ENCODE measurements at places on chromosomes 1 and 21.
A peak's percentile ranks its signal among the peaks of the same experiment; 100 is the strongest.

- DNase-seq: no peak
These were observed 17.0 kb downstream of the KDM5B start for GRCh38 chr1:202791077-202791747.

DNA sequence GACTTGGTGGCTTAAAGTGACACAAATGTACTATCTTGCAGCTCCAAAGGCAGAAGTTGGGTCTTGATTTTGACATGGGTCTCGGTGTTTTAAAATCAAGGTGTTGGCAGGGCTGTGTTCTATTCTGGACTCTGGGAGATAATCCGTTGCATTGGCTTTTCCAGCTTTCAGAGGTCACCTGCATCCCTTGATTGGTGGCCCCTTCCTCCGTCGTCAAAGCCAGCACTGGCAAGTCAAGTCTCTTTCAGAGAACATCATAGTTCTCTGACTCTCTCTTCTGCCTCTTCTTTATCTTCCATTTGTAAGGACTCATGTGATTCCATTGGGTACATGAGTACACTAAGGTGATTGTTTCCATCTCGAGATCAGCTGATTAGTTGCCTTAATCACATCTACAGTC lies 172.1 kb downstream of the CAMTA1 start:
- no peak for DNase-seq

- no peak for DNase-seq
These were observed 696 bp downstream of the GUK1 start for GRCh38 chr1:228140724-228141225.

DNA sequence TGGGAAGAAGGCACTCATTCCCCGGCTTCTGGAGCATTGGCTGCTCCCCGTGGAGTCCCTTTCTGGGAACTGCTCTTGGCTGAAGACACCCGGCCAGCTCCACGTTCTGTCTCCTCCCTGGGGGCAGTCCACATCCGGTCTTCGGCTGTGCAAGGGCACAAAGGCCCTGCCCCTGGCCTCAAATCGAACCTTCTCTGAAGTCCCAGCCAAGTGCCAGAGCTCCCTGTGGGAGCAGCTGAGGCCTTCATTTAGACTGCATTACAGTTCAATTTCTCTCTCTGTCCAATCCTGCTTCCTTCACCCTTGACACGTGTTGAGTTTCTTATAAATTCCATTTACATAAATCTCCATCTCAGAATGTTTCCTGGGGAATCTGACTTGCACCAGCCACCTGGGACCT lies 132.9 kb upstream of the POU3F1 start:
- no peak for DNase-seq

DNA sequence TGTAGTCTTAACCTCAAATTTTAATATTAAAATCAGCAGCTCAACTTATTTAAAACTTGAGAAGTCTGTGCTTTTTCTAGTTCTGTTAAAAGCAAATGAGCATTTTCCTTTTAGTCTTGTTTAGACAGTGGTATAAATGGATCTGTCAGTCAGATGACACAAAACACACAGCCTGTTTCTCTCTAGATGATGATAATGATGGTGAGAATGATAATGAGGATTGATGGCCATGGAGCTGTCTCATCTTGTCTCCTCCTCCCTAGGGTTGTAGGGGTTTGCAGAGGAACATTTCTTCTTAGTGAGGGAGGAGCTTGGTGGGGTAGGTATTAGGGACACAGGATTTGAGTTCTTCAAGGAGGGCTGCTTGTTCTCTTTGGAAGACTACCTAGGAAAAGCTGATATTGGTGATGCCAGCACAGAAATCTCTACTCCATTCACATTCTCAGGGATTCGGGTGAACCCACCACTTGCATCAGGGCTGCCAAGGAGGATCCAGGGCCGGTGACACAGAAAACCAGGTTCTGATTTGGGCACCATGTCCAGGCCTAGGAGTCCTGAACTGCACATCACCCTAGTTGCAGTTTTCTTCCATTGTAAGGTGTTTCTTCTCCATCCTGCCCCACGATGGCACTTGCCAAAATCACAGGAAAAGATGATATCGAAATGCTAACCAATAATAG lies 147.6 kb downstream of the RHOU start:
- DNase-seq: peak; percentile 12

DNA sequence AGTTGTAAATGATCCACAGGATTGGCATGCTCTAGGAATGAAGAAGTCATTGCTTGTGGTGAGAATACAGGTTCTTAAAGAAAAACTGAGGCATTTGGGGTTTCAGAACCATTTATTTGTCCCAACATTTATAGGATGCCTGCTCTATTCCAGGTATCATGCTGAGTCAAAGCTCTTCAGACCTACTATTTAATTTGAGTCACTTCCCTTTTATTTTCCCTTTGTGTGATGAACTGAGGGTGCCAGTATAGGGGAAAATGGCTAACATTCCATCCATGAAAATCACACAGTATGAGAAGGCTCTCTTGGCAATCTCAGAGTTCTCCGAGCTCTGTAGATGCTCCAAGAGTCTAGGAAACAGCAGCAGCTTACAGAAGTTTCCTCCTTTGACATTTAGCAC lies 110.4 kb downstream of the RNF220 start:
- no peak for DNase-seq

- DNase-seq: no peak
These were observed 7.8 kb upstream of the LRRC52 start for GRCh38 chr1:165536016-165536415.

DNA sequence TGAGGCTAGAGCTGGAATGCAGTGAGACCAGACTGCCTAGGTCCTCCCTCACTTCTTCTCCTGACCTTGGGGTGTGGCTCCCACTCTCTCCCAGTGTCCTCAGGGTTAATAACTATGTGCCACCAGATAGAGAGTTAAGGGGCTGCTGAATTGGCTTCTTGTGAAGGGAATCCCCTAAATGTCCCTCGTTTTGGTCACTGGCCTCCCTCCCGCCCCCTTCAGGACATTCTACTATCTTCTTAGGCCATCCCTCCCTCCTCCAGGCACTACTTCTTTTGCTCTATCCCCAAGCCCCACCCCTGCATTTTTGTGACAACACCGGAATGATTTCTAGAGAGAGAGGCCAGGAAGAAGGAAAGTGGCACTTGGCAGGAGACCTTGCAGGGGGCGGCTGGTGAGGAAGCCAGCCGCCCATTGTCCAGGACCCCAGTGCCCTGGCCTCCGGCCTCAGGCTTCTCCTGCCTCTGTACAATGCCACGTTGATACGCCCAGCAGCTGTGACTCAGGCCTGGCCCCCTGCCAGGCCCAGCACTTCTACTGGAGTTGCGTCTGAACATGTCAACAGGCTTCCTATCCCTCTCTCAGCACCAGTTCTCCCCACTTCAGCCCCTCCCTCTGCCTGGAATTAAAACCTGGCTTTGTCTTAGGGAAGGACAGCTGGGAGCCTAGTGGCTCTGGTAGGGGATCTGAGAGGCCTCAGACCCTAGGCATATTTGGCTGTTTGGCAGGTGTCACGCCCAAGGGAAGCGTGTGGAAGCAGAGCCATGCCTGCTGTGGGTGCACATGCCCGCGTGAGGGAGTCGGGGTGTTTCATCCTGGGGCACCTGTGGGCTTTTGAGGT lies 9.1 kb downstream of the LMNA start:
- DNase-seq: peak; percentile 99

DNA sequence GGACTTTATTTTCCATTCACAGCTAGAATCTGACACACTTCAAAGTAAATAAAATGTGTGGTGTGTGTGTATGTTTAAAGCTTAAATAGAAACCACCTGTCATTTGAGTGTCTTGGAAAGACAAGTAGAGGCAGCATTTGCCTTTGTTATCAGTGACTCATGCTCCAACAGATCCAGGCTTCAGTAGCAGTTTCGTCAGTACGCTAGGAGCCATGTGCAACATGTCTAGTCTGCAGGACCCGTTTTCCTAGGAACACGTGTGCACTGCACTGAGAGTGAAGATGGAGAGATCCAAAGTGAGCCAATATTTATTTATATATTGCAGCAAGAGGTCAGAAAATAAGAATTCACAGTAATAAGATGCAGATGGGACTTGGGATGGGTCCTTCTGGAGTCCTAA lies 41.8 kb downstream of the SGIP1 start:
- no peak for DNase-seq

DNA sequence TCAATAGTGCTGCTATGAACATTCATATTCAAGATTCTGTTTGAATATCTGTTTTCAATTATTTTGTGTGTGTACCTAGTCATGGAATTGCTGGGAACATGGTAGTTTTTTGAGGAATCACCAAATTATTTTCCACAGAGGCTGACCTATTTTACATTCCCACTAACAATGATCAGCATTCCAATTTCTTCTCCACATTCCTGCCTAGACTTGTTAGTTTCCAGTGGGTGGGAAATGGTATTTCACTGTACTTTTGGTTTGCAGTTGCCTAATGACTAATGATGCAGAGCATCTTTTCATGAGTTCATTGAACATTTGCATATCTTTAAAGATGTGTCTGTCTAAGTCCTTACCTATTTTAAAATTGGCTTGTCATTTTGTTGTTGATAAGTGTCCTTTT lies 1182.6 kb upstream of the B3GALT2 start:
- no peak for DNase-seq

DNA sequence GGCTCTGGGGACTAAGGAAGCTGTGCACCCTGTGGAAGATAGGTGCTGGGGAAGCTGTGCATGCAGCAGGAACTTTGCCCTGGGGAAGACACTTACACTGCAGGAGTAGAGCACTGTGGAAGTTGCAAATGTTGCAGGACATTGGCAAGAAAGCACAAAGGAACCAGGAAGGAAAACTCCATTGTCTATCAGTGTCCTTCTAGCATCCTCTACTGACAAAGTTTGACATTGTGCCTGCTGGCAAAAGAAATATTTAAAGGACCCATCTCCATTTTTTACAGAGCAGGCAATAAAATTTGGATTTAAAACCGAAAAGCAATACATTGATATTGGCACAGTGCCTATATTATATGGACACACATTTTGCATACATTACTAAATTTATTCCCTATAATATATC lies 394.1 kb downstream of the PBX1 start:
- no peak for DNase-seq

- no peak for DNase-seq
These were observed 77.1 kb upstream of the KCTD3 start for GRCh38 chr1:215489771-215490565.

DNA sequence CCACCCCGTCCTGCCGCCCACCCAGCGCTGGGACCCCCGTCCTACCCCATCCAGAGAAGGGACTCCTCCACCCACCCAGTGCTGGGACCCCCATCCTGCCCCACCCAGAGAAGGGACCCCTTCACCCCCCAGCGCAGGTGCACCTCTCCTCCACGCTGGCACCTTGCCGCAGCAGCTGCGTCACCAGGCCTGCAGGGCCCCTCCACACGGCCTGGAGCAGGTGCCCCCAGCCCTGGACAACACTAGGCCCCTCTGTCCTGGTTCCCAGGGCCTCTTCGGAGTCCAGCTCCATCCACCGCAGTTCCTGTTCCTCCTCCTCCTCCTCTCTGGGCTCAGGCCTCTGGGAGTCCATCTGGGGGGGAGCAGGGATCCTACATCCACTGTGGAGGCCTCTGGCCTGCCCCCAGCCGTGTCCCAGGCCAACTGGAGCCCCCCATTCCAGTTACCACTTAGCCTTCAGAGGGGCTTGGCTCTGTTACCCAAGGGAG lies 378 bp downstream of the ANKRD65 start:
- DNase-seq: no peak

- DNase-seq: no peak
These were observed 242.9 kb downstream of the GRIK1 start for GRCh38 chr21:29696937-29697336.

GRCh38 chr1:1217621-1218523 lies 3.9 kb upstream of the TNFRSF4 start:
- no peak for DNase-seq

DNA sequence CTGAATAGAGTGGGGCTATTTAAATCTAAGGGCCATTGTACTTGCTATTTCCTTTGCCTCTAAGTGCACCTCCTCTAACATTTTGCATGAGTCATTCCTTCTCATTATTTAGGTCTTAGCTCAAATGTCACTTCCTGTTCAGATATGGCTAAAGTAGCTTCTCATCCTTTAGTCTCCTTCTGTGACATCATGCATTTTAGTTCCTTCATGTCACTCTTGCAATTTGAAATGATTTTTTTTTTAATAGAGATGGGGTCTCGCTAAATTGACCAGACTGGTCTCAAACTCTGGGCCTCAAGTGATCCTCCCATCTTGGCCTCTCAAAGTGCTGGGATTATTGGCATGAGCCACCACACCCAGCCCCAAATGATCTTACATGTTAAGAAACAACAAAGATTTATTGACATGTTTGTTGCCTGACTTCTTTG lies 6.6 kb downstream of the TBX19 start:
- no peak for DNase-seq

GRCh38 chr1:155139895-155140629 lies at the start of gene DPM3:
DPM3 (minus strand) TSS chr1:155140531; CDS start chr1:155140240, 291 bp downstream.
- DNase-seq: peak; percentile 95

GRCh38 chr1:150548632-150549495 lies at the start of gene ADAMTSL4:
ADAMTSL4 (plus strand) TSS chr1:150549408; CDS start chr1:150552289, 2,881 bp downstream.
- no peak for DNase-seq

DNA sequence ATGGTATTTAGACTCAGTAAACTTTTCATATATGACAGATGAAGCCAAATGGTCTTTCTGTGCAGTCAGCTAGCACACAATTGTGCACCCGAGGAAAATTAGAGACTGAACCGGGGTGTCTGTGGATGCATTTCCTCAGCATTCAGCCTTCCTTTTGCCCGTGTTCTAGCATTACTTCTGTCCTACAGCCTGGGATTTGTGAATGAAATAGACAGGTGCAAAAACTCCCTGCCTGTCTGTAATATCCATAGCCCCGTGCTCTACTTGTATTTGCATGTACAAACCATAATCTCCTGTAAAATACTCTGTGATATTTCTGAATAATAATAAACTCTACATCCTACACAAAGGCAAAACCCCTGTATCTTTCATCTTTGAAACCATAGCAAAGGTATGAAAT lies 64.8 kb upstream of the LGALS8 start:
- no peak for DNase-seq

DNA sequence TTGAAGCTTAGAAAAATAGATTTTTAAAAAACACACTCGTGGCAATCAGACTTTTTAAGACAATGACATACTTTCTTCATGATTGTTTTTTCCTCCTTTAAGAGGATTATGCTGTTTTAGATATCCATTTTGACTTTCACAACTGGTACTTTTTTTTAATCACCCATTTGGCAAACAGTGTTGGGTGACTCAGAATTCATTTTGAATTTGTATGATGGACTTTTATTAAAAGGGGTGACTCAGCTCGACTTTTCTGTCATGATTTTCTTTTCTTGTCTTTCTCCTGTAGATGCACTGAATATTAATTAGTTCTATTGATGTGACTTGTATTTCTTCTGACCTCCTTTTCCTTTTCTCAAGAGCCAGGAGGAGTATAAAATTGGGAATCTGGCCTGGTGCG lies 44.7 kb downstream of the FMN2 start:
- DNase-seq: no peak

- DNase-seq: no peak
These were observed 214.5 kb downstream of the HIVEP3 start for GRCh38 chr1:41704196-41704595.

- DNase-seq: no peak
These were observed 102.9 kb downstream of the AHCTF1 start for GRCh38 chr1:246828818-246829217.

- no peak for DNase-seq
These were observed 13.5 kb upstream of the SPATA1 start for GRCh38 chr1:84492726-84493125.

GRCh38 chr1:7659514-7659913 lies 111.6 kb upstream of the VAMP3 start:
- no peak for DNase-seq

- DNase-seq: no peak
These were observed 57.1 kb downstream of the ZNF684 start for GRCh38 chr1:40588586-40588985.

- DNase-seq: no peak
These were observed 35.3 kb upstream of the FMN2 start for GRCh38 chr1:240056350-240056749.

GRCh38 chr21:14541841-14542490 lies 4.1 kb downstream of the SAMSN1 start:
- DNase-seq: no peak

- no peak for DNase-seq
These were observed 9.1 kb downstream of the KDF1 start for GRCh38 chr1:26951216-26951615.
